ENCODE measurements at places on chromosomes 4 and X. TPM values are rescaled to one million over a fixed set of nuclear protein-coding genes. Genes with fewer than 3 reads are reported as not detected.

DNA sequence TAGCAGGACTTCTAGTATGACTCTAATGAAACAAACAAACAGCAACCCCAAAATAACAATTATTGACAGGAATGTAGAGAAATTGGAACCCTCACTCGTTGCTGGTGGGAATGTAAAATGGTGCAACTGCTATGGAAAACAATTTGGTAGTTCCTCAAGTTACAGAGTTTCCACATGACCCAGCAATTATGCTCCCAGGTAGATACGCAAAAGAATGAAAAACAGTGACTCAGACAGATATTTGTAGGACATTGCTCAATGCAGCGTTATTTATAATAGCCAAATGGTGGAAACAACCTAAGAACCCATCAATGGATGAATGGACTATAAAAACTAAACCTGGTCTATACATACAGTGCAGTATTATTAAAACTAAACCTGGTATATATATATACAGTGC, 646.1 kb upstream of the FRG1 start:
- DNase-seq = no peak

DNA sequence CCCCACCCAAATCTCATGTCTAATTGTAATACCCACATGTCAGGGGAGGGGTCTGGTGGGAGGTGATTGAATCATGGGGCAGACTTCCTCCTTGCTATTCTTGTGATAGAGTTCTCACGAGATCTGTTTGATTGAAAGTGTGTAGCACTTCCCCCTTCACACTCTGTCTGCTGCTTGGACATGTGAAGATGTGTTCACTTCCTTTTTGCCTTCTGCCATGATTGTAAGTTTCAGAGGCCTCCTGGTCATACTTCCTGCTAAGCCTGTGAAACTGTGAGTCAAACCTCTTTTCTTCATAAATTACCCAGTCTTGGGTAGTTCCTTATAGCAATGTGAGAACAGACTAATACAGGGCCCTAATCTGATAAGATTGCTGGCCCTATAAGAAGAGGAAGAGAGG, 1514.8 kb downstream of the RPA4 start:
- DNase-seq = peak; percentile 2

Gene H2BW2
- total RNA-seq = not detected

- no peak for DNase-seq
These were observed 71.9 kb downstream of the AFF2 start for GRCh38 chrX:148572337-148572736.

Gene RAB40A
- total RNA-seq = 0.27 TPM

- DNase-seq = no peak
These were observed 370.3 kb upstream of the SLC7A11 start for GRCh38 chr4:138612428-138612827.

DNA sequence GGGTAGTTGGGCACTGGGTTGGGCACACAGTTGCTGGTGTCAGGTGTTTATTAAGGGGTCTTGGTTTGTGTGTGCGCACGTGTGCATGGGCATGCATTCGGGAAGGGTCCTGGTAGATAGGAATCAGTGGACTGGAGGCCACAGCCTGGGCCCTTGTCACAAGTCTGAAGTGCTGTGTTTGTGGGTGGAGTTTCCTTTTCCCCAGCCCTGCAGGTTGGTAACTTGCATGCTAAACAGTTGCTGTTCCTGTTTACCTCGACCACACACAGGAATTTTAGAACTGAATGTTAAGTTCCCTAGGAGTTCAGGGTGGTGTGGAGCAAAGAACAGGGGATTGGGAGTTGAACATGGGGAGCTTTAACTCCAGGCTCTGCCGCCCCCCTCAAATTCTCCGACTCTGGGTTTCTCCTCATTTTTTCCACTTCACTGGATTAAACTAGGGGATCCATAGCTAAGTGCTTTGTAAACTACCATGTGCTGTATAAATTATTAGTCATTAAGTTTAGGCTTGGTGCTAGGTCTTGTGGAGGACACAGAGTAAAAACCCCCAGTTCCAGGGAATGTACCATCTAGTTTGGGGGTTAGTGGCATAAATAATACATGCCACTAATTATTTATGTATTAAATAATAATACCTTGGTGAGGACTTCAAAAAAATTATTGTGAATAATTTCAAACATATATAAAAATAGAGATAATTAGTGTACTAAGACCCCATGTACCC, 49.0 kb downstream of the STARD8 start:
- no peak for DNase-seq

Gene SSX1
- not detected for total RNA-seq

DNA sequence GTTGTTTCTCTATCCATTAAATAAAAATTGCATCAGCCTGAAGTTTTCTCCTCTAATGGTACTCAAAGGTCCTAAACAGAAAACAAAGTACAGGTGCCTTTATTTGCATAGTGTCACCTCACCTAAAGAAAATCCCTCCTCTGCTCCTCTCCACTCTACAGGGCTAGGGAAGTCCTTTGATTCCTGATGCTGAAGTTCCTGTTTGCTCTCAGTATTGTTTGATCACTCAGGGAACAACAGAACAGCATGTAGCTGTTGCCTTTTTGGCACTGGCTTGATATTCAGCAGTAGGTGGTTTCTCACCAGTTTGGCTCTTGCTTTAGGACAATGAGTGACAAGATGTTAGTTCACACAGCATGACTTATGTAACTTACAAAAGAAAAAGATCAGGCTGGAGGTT, 156.2 kb upstream of the SLC7A11 start:
- DNase-seq = no peak

Gene FAAH2
- total RNA-seq = 0.81 TPM

Gene ERVMER34-1
- under 0.01 TPM for total RNA-seq

DNA sequence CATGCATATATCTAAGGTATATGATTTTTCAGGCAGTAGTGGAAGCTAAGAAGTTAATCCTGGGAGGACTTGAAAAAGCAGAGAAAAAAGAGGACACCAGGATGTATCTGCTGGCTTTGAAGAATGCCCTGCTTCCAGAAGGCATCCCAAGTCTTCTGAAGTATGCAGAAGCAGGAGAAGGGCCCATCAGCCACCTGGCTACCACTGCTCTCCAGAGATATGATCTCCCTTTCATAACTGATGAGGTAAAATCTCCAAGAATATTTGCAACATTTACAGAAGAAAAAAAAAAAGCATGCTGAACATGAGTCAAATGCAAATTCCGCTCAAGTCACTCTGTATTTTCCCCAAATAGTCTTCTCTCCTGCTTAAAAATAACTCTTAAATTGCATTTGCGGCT, 32.1 kb downstream of the MTTP start:
- DNase-seq = no peak

Gene PGAM4
- not detected for total RNA-seq

DNA sequence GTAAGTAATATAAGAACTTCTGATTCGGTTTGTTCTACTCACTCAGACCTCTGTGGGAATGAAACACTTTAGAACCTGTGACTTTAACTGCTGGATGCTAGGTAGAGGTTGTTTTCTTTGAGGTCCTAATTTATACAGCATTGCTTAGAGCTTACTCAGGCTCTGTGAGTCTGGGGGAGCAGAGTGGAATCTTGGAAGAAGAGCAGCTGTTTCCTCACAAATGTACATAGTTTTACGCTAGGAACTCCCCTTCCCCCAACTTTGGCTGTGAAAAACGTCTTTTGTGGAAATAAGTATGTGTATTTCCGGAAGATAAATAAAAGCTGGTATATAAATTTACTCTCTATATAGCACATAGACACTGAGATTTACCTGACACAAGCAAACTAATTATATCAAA, 141.4 kb downstream of the NAA11 start:
- no peak for DNase-seq

Gene RBMX
- total RNA-seq = 271 TPM

Gene SPANXA2
- total RNA-seq = not detected

Gene TIMM17B
- total RNA-seq = 37.2 TPM

DNA sequence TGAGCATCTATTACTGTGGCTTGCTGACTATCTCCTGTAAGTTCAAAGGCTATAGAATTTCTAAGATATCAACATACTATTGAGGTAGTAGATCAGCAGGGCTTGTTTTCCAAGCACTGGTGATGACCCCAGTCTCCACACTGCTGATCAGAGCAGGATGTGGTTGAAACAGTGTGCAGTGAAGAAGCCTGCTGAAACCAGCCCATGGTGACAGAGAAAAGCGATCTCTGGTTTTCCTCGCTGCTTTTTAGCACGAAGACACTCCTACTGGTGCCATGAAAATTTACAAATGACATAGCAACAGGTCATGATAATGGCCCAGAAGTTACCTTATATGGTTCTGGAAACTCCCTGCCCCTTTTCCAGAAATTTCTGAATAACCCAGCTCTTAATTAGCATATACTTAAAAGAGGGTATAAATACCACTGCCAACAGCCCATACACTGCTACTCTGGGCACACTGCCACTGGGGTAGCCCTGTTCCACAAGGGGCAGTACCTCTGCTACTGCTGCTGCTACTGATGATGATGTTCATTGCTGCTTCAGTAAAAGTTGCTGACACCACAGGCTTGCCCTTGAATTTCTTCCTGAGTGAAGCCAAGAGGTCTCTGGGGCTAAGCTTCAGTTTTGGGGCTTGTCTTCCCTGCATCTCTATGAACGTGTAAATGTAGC, 1689.5 kb upstream of the PCDH10 start:
- no peak for DNase-seq

GRCh38 chr4:73589887-73590801, 30.1 kb downstream of the RASSF6 start:
- no peak for DNase-seq

Gene GPR34
- total RNA-seq = under 0.01 TPM

GRCh38 chrX:41708486-41708885, 15.5 kb upstream of the GPR82 start:
- DNase-seq = no peak

DNA sequence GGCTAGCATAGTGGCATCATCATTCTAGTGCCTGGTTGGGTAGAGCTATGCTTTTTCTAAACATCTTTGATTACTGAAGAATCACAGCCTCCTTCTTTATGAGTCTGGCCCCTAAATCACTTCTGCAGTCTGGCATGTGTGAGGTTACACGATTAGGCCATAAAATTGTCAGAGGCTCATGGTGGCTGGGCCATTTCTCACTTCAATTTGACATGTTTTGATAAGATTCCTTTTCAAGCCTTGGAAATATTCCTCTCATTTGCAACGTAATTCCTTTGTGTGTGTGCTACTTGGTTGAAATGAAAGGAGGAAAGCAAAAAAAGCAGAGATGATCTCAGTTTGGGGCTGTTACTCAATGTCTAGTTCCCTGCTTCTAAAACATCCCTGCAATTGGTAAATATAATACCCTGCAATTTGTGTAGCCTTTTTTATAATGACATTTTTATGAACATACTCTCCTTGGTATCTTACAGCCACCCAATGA, 6.2 kb downstream of the CCKAR start:
- DNase-seq = no peak

GRCh38 chr4:27931584-27931983, 1070.9 kb downstream of the STIM2 start:
- no peak for DNase-seq

DNA sequence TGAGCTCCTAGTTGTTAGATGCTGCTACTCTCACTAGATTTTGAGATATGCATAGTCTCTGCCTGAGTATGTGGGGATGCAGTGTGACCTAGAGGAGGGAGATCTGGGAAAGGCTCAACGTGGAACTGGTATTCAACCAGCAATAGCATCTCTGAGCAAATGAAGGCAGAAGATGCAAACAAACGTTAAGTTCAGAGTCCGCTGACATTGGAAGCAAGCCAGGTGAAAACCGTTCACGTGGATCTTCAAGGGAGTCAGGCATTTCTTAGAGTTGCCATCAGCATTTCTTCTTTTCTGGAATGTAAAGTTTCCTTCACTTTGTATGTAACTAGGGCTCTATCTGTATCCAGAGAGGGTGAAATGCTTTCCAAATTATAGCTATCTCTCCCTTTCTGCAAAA, 59.9 kb downstream of the C4orf51 start:
- DNase-seq = no peak

All from hematopoietic multipotent progenitor cell (in vitro differentiated cells).